ENCODE measurements at places on chromosomes 1 and 21. TPM values are rescaled to one million over a fixed set of nuclear protein-coding genes. Genes with fewer than 3 reads are reported as not detected.
A peak's percentile ranks its signal among the peaks of the same experiment; 100 is the strongest.

DNA sequence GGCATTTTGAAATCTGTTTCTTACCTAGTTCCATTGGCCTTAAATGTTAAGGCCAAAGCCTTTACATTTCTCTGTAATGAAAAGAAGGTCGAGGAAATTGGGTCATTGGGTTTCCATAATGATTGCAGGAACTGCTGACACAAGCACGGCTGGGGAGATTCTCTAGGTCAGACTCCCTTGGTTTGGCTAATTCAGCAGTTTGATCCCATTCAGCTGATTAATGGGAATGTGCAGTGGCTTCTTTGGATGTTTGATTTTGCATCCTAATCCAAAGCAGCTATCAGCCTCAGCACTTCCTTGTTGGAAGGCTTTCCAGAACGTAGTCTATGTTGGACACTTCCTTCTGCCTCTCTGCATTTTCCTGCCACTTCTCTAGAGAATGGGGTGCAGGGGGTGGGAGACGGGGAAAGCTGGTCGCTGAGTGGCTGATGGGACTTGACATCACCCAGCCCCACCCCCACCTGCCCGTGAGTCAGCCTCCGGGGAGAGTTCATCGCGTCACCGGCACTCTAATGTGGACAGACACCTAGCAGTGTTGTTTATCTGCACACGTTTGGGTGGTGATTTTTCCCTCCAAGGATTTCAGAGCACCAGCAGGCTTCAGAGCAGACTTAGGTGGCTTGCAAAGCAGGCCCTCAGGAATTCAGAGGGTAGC lies 5.4 kb downstream of the PSEN2 start:
- DNase-seq, result no peak

DNA sequence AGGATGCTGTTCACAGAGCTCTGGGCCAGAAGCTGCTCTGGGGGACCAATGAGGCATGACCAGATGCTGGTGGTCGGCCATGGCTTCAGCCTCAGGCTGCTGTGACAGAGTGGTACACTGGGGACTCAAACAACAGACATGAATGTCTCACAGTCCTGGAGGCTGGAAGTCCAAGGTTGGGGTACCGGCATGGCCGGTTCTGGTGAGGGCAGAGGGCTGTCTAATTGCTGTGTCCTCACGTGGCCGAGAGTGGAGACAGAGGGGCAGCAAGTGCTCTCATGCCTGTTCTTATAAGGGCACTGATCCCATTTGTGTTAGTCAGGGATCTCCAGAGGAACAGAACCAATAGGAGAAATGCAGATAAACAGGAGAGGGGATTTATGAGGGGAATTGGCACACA lies 253.5 kb upstream of the C1orf174 start:
- DNase-seq, result no peak

GRCh38 chr1:112332176-112333150 lies 63.6 kb upstream of the CTTNBP2NL start:
- no peak for DNase-seq

DNA sequence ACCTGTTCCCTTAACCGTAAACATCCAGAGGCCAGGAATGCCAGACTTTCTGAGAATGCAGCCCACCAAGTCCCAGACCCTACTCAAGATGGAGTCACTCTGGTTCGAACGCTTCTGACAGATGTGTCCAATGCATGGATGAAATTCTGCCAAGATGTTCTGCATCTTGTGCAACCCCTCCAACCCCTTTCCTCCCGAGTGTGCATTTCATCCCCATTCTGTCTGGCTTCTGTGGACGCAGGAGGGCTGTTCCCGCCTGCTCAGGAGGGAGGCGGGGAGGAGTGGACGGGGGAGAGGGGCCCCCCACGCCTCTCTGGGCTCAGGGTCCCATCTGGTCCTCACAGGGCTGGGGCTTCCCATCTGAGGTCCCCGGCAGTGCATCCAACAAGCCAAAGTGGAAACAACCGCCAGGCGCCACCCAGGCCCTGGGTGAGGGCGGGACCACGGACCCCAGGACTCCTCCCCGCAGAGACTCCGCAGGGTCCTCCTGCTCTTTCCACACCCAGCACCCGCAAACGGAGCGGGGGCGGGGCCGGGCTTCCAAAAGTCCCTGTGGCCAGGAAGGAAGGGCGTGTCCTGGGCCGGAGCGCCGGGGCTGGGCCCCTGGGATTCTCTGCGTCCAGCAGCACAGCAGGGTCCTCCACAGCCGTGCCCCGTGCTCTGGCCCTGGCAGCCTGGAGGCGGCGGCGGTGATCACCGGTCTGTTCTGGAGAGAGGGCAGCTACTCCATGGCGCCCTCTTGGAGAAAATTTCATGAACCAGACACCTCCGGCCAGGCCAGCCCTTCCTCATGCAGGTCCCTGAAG lies 27.8 kb upstream of the SUMO3 start:
- peak; percentile 50 for DNase-seq

DNA sequence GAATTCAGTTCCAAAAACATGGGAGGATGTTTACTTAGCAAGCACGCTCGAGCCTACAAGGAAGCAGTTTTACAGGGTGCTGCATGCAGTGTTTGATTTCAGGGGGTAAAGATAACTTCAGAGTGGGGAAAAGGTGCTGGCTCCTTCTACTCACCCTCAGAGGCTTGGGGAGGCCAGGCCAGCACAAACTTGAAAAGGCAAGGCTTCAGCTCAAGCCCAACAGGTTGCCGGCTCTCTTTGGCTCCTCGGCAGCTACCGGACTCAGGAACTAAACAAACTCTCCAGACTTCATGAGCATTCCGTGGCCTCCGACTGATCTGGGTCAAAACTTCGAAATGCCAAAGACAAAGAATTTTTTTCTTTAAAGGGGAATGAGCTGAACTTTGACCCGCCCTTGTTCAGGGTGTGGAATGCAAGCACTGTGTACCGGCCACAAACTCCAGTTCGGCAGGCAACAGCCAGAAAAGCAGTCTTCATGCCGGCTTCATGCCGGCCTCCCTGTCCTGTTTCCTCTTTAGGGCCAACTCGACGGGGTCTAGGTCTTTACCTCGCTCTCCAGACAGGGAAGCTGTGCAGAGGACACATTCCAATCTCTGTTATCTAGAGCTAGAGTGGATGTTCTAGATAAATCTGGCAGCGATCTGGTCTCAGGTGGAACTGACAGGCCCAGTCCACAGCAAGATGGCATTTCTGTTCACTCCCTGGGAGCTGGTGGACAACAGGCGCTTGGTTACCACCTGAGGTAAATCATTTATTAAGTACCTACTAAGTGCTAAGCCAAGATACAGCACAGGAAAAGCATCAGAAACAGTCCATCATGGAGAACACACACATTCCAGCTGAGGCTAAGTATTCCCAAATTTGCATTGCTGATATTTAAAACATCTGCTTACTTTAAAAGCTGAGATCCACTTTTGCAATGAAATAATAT lies 75.0 kb downstream of the CD46 start:
- peak; percentile 39 for DNase-seq

DNA sequence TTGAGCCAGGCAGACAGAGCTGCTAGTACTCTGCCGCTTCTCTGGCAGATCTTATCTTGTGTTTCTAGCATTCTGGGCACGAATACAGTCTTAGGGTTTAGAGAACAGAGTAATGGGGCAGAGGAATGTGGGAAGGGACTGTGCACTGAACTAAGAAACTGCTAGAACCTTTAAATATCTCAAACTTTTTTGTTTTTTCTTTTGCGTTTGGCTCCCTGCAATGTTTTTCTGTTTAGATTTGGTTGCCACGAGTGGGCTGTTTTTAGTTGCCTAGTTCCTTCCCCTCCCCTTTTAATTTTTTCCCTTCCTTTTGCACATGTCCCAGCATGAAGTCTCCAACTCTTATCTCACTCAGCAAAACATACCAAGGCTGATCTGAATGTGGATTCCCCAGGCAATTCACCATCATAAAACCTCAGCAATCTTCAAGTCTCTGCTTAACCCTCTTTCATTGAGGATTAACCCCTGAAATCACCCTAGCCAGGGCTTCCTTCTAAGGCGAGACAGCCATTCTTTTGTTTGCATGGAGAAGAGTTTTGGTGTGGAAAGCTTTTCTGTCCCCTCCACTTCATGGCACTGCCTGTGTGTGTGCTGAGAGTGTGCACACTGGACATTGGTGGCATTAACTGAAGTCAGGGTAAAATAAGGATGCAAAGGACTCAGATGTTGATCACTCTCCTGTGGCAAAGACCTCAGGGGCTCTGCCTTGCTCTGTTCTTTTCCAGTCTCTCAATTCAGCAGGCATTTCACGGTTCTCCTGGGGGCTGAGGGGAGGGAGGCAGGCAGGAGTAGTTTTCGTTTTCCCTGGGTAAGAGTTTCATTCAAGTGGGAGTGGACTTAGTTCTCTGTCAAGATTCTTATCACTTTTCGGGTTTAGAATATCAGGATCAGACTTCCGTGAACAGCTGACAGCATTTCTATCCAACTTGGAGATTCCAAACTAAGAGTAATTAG lies 2.8 kb upstream of the ATF3 start:
- no peak for DNase-seq

- DNase-seq, result peak; percentile 35
These were observed 4.3 kb downstream of the TP73 start for GRCh38 chr1:3656450-3657095.

DNA sequence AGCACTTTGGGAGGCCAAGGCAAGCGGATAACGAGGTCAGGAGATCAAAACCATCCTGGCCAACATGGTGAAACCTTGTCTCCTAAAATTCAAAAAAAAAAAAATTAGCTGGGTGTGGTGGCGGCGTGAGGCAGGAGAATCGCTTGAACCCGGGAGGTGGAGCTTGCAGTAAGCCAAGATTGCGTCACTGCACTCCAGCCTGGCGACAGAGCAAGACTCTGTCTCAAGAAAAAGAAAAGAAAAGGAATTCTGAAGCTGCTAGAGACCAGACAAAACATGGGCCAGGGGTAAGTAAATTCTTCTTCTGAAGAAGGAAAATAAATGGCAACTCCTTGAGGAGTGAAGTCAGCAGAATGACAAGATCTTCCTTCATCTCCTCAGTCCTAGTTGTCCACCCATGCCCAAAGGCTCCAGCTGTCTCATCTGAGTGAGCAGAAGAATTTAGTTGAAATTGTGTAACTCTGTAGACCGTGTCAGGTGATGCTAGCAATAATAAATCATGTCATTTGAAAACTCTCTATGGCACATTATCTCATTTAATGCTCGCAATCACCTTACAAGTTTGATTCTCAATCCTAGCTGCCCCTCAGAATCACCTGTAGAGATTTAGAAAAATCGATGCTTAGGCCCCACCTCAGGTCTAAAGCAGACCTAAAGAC lies 14.3 kb downstream of the PDZK1 start:
- DNase-seq, result no peak

DNA sequence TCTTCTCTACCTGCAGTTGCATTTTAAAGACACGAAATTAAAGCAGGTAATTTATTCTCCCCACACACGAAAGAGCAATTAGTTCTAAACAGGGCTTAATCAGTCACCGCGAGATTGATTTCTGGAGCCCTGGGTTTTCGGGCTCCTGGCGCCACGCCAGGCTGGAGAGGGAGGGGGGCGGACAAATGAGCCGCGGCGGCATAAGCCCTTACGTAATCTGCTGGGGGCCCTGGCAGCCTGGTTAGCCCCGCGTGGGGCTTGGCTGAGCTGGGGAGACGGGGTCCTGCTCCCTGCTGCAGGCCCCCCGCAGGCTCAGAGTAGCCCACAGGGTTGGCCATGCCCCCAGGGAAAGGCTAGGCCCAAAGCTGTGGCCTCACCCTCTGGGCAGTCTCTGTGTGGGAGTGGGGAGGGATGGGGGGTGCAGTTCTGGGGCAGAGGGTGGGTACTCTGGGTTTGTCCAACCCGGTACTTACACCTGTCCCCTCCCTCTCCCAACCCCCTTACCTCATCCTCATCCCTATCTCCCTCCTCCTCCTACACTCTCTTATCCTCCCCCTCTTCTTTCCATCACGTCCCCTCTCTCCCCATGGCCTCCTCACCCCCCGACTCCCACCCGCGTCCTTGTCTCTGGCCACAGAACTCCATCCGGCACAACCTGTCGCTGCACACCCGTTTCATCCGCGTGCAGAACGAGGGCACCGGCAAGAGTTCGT lies 19.9 kb downstream of the FOXO6 start:
- no peak for DNase-seq

DNA sequence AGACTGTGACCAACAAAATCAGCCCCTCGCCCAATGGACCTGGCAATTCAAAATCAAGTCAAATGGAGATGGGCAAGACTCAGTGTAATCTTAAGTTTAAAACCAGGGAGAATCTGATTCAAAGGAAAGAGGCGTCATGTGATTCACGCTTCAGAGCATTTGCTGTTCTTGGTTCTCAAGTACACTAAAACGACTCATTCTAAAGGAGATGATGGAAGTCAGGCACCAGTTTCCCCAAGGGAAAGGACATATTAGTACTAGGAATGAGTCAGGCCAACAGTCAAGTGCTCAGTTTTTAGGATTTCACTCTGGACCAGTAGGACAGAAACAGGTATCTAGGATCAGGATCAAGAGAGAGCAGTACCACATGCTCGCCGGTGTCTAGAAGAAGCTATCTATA lies 429.6 kb downstream of the PLPP3 start:
- no peak for DNase-seq

GRCh38 chr21:41957991-41958766 lies 4.4 kb upstream of the C2CD2 start:
- peak; percentile 58 for DNase-seq

DNA sequence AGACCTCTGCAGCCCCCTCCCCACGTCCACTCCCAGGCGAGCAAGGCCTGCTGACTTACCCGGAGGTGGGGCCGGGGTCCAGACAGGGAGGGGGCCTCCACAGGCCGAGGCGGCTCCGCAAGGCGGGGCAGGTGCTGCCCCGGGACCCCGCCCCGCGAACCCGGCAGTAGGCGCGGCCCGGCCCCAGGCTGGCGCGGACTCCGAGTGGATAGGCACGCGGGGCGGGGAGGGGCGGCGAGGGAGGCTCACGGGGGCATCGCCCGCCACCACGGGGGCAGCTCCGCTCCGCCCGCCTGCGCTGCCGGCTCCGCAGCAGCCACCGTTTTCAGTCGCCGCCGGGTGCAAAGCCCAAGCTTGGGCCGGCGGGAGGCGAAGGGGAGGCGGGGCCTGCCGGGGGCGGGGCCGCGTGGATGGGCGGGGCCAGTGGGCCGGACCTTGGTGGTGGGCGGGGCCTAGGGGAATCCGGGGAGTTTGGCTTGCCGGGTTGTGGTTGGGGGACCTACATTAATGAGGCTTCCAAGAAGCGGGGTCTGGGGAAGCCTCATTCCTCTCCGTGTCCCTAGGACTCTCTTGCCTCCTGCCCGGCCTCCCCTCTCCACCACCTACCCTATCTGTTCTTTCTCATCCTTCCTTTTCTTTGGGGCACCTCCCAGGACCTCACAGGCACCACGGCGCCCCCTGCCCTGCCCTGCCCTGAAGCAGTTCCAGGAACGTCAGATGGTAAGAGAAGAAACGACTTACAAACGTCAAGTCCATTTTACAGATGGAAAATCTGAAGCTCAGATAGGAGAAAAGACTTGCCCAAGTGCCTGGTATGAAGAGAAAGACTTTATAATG lies at the start of gene RIMS3:
Gene RIMS3, minus strand, starts transcription at position 348 of the 837 bp plus-strand sequence. CDS start 23,757 bp downstream, outside the sequence.
- DNase-seq, result peak; percentile 79

DNA sequence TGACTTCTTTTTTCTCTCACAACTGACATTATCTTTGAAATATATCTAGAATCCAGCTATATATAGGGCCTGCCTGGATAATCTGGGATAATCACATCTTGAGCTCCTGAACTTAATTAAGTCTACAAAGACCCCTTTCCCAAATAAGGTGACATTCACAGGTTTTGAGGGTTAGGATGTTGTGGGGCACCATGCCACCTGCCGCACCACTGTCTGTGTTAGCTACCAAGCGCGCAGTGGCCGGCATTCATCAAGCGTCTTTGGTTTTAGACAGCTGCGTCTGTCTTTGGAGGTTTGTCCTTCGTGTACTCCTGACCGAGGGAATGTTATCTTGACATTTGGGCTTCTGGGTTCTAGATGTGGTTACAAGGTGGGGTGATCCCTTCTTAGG lies 7.5 kb downstream of the TRAPPC10 start:
- no peak for DNase-seq

- no peak for DNase-seq
These were observed 275.4 kb downstream of the RPS6KC1 start for GRCh38 chr1:213326281-213327016.

Gene RCC2
- 39.0 TPM for total RNA-seq

Gene EXTL2
- total RNA-seq, result 17.0 TPM

All from breast epithelium (tissue), 4 donors.